ENCODE measurements at places on chromosomes 2 and 18.

DNA sequence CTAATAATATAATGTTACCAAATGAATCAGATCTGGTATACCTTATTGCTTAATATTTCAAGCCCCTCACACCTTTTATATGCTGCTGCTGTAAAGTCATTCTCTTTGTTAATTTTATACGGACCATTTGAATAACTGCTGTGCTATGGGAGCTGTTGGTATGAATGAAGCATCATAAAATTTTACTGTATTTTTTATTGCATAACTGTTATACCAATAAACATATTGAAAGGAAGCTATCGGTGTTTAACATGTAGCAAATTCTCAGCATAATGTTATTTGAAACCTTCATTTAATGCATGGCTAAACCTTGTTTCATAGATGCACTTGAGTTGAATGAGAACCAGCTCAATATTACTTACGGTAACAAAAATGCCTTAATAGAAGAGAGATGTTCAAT is 1040.3 kb downstream of the SOCS6 start:
- DNase-seq, result no peak

GRCh38 chr18:44969214-44969795 is 288.6 kb downstream of the SETBP1 start:
- no peak for DNase-seq

DNA sequence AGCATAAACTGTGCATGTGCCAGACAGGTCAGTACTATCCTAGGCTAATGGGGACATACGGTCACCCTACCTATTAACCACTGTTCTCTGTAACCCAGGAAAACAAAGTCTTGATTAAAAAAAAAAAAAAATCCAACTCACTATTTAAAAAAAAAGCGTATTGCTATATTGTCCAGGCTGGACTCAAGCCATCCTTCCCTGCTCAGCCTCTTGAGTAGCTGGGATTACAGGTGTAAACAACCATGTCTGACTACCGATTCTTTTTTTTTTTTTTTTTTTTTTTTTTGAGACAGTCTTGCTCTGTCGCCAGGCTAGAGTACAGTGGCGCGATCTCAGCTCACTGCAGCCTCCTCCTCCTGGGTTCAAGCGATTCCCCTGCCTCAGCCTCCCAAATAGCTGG is 11.6 kb downstream of the ATAD2B start:
- no peak for DNase-seq

DNA sequence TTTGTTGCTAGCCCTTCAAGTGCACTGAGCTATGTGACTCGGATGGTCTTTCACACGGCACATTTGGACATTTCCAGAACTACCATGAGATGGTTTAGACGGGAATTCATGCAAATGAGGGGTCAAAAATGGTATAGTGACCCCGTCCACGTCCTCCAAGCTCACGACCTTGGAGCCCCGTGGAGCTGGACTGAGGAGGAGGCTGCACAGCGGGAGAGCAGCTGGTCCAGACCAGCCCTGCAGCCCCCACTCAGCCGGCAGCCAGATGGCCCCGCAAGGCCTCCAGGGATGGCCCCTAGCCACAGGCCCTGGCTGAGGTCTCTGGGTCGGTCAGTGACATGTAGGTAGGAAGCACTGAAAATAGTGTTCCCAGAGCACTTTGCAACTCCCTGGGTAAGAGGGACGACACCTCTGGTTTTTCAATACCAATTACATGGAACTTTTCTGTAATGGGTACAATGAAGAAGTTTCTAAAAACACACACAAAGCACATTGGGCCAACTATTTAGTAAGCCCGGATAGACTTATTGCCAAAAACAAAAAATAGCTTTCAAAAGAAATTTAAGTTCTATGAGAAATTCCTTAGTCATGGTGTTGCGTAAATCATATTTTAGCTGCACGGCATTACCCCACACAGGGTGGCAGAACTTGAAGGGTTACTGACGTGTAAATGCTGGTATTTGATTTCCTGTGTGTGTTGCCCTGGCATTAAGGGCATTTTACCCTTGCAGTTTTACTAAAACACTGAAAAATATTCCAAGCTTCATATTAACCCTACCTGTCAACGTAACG is 88.8 kb downstream of the EPAS1 start:
- peak; percentile 69 for DNase-seq

DNA sequence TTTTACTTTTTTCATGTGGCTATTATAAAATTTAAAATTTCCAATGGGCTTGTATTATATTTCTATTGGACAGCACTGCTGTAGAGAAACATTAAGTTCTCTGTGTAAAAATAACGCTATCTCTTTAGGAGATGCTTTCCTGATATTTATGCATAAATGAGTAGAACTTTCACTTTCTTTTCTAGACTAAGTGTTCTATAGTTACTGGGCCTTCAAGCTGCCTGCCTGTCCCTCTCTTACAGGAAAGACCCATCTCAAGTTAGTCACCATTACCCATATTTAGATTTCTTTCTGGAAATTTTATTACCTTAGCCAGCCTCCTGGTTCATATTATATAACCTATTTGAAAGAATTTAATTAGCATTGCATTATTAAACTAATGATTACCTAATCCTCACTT is 4.8 kb downstream of the ITGA4 start:
- no peak for DNase-seq

DNA sequence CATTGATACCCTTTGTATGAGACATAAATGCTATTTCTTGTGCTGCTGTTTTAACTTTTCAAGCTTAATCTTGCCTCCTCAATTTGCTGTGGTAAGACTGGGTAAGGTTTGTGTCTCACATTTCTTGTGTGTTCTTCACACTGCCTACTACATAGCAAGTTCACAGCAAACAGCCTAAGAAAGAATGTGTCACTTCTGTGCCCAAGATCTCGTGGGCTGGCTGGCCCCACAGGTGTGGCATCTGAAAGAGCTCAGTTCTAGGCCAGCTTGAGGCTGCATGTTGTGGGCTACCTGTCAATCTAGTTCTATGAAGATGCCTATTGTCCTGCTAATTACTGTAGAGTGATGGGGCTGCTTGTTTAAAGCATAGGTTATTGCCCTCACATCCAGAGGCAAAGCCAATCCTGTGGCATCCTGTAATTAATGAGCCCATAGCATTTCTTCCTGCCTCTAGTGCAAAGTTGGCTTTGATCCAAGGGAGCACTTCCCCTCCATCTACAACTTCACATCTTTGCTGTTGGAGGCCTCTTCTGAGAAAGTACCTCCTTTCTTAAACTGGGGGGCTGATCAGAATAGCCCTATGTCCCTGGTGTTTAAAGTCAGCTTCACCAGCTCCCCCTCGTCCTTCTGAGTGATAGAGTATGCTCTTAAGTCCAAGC is 40.9 kb upstream of the ASPRV1 start:
- no peak for DNase-seq

DNA sequence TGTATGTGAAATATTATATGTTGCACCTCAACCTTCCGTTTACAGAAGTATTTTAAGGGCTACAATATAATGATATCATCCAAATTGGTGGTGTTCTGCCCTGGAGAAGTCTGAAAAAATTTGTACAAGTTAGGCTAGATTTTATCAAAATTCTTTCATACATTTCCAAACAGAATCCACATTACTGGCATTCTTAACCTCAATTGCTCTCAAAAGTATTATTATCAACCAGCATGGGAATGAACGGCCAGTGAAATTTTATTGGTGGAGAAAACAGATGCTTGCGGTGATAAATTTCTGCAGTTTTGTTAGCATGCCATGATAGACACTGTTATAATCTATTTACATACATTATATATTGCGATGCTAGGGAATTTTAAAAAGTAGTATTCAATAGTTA is 88.3 kb upstream of the TFPI start:
- no peak for DNase-seq

DNA sequence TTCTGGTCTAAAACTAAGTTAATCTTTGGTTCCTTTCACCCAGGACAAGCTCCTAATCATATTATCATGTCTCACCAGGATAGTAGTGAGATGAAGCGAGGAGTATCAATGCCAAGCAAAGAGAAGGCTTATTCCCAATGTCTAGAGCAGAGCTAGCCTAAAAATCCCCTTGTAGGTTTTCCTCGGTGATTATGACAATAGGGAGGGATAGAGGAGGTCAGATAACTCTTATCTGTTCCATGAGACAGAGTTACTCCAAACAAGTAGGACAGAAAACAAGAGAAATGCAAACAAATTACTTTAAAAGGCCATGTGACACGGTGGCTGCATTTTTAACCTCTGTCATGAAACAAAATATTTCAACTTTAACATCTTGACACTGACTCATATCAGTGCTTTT is 623.1 kb downstream of the ADCYAP1 start:
- DNase-seq, result no peak

GRCh38 chr2:43226955-43227829 is 786 bp upstream of the ZFP36L2 start:
- DNase-seq, result no peak

DNA sequence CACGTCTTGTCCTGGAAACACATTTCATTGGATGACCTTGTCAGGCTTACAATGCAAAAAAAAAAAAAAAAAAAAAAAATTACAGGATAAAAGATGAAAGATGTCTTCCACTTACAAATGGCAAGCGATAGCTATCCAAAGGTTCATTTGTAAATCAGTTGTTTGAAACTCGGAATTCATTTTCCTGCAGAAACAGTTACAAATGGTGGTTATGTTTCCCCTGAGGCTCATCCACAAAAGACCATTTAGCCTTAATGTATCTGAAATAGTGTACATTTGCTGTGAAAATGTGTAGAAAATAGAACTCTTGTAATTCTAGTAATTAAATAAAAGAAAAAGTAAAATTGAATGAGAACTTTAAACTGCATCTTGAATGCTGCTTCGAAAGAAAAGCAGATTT is 25.9 kb downstream of the DPP10 start:
- DNase-seq, result no peak

GRCh38 chr18:75358928-75359327 is 68.6 kb downstream of the SMIM21 start:
- no peak for DNase-seq

- no peak for DNase-seq
Measured at GRCh38 chr2:176291335-176291734, 22.1 kb downstream of the MTX2 start.

GRCh38 chr18:52716973-52717372 is 377.0 kb downstream of the DCC start:
- no peak for DNase-seq

DNA sequence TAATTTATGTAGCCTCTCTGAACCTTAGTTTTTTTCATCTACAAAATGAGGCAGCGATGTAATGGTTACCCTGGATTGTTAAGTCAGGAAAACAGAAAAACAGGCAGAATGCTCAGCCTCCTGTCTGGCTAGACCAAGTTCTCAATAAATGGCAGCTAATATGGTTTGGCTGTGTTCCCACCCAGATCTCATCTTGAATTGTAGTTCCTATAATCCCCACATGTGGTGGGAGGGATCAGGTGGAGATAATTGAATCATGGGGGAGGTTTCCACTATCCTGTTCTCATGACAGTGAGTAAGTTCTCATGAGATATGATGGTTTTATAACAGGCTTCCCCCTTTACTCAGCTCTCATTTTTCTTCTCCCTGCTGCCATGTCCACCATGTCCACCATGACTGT is 220.0 kb downstream of the CMPK2 start:
- no peak for DNase-seq

- DNase-seq, result peak; percentile 86
Measured at GRCh38 chr2:65056215-65057053, at the start of gene CEP68. Gene CEP68 (plus strand): TSS chr2:65056416. CDS start chr2:65069445, 13,029 bp downstream.

DNA sequence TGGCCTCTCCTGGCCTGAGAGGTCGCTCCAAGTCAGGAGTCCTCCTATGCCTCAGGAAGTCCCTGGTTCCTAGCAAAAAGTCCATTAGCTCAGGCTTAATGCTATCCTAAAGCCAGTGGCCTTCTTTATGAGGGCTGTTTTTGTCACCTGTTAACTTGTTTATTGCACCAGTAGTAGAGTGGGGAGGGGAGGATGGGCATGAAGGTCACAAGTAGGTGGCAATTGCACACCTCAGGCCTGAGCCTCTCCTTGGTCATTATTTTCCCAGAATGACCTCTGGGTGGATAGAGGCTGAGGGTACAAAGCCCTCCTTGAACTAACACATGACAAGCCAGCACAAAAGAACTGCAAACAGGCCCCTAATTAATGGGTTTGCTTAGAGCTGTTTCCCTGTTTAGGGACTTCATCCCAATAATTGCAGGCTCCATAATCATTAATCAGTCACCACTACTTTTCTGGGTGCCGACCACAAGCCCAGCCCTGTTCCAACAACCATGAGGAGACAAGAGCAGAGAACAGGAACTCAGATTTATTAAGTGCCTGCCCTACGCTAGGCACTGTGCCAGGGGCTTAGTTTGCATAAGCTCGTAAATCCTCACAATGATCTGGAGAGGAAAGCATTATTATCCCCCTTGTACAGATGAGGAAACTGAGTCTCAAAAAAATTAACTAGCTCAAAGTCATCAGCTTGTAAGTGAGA is 123.0 kb upstream of the PKDCC start:
- DNase-seq, result no peak

DNA sequence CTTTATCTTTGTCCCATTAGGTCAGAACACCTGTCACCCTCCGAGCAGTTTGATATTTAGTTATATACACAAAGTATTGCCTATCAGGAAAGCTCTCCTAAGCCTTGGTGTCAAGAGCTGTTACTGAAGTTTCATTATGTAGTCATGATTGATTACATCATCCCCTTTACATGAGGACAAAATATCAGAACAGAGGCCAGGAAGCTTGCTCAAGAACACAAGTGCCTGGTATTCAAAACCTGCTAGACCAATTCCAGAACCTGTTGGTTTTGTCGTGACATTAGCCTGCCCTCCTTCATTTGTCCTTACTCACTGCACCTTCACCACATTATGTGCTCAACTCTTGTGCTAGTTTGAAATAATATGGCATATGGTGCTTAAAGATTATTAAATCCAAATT is 377.1 kb downstream of the CDH19 start:
- DNase-seq, result no peak

DNA sequence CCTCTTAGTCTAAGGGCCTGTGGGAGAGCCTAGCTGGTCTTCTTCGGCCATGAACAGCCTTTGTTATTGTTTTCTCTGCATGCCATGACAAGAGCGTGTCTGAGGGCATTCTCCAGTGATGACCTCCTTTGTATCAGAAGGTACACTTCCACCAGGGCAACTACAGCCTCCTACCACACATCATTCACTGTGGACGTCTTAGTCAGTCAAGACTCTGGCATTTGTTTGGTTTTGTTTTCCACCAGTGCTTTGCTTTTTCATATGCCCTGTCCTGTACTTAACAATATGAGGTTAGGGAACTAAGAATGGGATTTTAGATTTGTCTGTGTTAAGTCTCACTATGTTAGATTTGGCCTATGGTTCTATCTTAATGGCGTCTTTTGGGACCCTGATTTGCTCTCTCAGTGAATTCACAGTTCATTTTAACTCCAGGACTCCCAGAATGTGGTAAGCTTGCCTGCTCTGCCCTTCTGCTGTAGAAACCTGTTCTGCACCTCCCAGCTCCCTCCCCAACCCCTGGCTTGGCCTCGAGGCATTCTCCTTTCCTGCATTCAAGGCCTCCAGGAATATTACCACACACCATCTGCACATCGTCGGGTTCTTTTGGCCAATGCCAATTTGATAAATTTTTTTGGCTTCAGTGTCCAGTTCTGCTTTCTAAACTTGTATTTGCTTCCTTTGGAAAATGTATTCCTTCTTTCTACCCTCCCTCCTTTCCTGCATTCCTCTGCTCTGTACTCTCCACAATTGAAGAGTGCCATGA is 42.8 kb upstream of the IL1R1 start:
- no peak for DNase-seq
